ENCODE measurements at places on chromosomes 4 and X.
A peak's percentile ranks its signal among the peaks of the same experiment; 100 is the strongest.

DNA sequence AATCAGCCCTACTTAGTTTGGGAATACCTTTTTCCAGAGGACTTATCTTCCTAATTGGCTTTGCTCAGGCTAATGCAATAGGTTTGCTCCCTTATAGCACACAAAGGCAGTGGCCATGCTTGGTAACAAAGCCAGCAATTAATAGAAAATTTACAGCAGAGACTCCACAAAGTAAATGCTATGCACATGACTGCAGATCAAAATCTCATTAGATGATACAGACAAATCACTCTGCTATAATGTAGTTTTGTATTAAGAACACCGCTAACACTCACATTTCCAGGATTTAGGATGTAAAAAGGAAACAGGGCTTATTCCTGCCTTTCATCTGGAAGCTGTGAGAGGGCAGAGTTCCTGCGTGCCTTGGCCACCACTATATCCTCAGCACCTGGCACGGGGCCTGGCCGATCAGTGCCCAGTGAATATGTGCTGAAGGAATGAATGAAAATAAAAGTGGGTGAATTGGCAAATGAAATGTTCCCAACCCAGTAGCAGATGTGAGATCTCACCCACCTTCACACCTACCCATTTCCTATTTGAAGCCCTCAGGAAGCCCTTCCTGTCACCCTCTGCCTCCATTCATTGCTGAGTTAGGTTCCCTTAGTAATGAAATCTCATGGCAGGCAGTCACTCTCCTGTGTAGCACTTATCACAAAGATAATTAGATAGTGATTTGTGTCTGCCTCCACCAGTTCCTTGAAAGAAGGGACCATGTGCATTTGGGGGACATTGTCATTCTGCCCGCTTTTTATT, 5.1 kb downstream of the SEPTIN6 start:
- no peak for DNase-seq

- no peak for DNase-seq
Observed at GRCh38 chr4:23921447-23921845, 31.6 kb upstream of the PPARGC1A start.

- no peak for DNase-seq
Observed at GRCh38 chr4:83217721-83218522, 66.7 kb downstream of the COQ2 start.

GRCh38 chr4:17009871-17010367, 111.5 kb upstream of the LDB2 start:
- no peak for DNase-seq

GRCh38 chrX:16077811-16078210, 45.6 kb upstream of the GRPR start:
- no peak for DNase-seq

- DNase-seq: no peak
Observed at GRCh38 chr4:57501720-57502119, 391.5 kb upstream of the IGFBP7 start.

- no peak for DNase-seq
Observed at GRCh38 chrX:45751156-45751555, 550.5 kb upstream of the DIPK2B start.

DNA sequence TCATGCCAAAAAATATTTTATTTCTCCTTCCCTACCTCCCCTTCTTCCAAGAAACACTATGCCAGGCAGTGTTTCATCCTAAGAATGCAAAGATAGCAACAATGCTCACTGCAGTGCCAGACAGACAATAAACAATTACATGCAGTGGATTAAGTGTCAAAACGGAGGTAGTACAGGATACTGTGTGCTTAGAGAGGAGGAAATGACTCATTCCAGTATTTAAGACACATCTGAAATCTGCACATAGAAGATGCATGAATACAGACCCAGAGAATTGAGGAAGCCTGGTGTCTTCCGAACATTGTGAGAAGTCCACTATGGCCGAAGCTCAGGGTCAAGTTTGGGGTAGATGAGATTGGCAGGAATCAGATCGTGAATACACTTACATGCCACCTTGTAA, 326.4 kb downstream of the PPP3CA start:
- peak; percentile 77 for DNase-seq

- peak; percentile 47 for DNase-seq
Observed at GRCh38 chr4:47836641-47837093, 1.2 kb downstream of the CORIN start.

GRCh38 chr4:53012738-53013137, 150.6 kb downstream of the RASL11B start:
- DNase-seq: no peak

DNA sequence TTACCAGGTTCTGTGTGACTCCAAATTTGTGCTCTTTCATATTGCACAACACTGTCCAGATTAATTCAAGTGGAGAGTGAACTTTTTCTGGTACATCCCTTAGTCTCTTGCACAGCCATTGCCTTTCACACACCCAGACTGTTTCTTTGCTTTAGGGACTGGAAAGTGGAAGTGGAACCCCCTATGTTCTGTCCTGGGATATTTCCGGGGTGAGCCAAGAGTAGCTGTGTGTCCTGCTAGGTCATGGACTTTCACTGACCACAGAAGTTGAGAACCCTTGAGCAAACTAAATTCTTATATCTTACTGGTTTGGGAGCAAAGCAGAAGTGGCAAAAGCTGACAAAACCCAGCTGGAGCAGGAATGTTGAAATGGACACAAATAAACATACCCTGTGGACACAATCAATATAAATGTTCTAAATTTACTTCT, 10.3 kb upstream of the VSIG4 start:
- no peak for DNase-seq

- DNase-seq: no peak
Observed at GRCh38 chrX:43373032-43373431, 283.1 kb upstream of the MAOA start.

GRCh38 chrX:123871309-123871708, 11.5 kb downstream of the XIAP start:
- DNase-seq: no peak

- no peak for DNase-seq
Observed at GRCh38 chrX:25427873-25428555, 412.2 kb upstream of the ARX start.

GRCh38 chr4:10456595-10457254, 501 bp downstream of the ZNF518B start:
- no peak for DNase-seq

GRCh38 chr4:1155314-1155713, 17.1 kb downstream of the SPON2 start:
- no peak for DNase-seq

DNA sequence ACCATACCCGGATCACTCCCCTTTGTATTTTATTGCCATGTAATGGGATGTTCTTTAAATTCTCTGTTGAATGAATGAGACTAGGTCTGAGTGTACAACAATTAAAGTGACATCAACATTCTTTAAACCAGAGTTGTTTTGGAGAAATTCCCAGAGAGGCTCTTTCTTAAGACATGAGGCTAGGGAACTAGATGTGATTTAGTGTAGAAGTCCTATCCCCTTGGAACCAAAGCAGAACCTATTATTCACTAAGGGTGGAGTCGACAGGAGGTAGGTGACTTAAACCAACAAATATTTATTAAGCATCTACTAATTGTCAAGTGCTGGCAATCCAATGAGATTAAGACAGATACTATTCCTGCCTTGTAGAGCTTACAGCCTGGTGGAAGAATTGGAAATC, 1.7 kb downstream of the EIF1AX start:
- DNase-seq: no peak

DNA sequence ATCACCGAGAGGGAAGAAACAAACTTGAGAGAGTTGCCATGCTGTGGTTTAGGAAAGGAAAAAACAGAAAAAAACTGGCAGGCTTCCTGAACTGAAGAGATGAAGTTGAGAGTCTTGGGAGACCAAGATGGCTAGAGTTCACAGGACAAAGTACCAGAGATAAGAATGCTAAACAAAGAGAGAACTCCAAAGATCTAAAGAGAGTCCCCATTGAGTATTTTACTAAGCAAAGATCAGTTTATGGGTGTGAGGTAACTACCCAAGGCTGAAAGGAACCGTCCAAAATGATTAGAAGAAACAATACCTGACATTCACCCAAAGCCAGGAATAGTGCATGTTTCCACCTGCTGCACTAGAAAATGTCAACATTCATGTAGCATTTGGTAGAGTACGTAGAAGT, 21.8 kb upstream of the COX7B2 start:
- DNase-seq: no peak

DNA sequence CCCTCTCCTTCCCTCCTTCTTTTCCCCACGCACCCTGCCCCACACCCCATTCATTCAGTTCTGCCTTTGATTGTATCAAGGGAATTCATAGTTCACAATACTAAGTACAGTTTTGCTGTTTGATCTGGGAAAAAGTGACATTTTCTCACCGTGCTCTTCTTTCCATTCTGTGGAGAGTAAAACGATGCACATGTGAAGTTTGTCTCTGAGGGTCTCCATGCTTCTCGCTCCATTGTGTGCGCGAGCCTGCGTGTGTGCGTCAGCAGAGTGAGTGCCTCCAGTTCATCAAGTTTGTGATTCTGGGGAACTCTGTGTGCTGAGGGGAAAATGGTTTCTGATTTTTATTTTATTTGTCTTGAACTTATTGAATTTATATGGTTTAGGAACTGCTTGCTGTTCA, 1.9 kb downstream of the STK26 start:
- no peak for DNase-seq

GRCh38 chrX:9486786-9487387, 22.0 kb downstream of the TBL1X start:
- no peak for DNase-seq

- no peak for DNase-seq
Observed at GRCh38 chr4:76726176-76726575, 171.8 kb downstream of the SOWAHB start.

DNA sequence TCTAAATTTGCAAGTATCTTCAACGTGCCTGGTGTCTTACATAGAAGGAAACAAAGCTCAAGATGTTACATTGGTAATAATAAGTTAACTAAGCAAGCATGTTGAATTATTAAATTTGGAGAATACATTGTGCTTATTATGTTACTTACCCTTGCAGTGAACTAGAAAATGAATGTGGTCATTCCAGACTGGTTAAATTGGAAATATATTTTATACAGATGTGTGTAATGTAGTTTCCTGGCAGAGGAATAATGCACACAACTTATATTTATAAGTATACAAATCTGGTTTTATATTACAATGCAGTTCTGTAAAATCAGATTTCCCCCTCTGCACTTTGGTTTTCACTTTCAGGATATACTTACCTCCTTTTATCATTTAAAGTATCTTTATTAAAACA, 159.9 kb upstream of the SLIT2 start:
- DNase-seq: no peak

GRCh38 chr4:106366026-106366425, 2.6 kb downstream of the GIMD1 start:
- no peak for DNase-seq

- DNase-seq: no peak
Observed at GRCh38 chr4:100555611-100556337, 38.0 kb upstream of the EMCN start.

- DNase-seq: peak; percentile 10
Observed at GRCh38 chr4:62644372-62644771, 1444.2 kb downstream of the ADGRL3 start.

GRCh38 chr4:98577956-98578355, 80.5 kb downstream of the TSPAN5 start:
- DNase-seq: no peak

GRCh38 chrX:108070891-108071290, 20.5 kb downstream of the PSMD10 start:
- DNase-seq: peak; percentile 16

DNA sequence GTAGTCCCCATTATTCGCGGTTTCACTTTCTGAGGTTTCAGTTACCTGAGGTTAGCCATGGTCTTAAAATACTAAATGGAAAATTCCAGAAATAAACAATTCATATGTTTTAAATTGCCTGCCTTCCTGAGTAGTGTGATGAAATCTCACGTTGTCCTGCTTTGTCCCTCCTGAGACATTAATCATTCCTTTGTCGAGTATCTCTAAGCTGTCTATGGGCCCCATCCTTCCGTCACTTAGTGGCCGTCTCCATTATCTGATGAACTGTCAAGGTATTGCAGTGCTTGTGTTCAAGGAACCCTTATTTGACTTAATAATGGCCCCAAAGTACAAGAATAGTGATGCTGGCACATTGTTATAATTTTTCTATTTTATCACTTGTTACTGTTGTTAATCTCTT, 94.8 kb downstream of the ADGRL3 start:
- no peak for DNase-seq

DNA sequence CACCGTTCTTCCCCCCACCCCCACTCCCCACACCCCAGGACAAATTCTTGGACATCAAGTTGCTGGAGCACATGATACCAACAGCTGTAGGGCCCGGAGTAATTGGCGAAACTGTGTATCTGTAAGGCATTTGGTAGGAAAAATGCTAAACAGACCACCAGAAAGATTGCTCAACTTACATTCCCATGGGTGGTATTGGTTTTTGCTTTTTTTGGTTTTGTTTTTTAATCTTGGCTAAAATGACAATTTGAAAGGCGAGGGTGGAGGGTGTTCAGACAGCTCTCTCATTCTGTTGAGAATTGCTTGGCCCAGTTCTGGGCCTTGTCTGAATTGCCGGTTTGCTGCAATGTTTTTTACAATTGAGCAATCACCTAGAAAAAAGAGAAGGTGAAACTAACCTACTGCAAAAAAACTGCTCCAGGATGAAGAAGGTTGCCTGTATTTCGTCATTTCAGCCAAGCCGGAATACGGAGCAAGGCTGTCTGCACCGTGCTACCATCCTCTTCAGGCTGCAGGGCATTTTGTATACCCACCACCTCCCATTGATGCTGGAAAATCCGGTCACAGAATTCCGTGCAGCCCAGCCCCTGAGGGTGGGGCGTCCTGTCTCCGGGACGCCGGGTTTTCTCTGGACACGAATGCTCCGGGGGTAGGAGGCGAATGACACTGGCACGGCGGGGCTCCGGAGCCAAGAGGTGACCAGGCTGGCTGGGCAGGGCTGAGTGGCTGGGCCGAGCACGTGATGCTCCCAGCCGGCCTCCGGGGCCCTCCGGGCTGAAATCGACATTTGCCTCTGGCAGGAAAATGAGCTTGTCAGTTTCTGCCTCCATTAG, at the start of gene CLCN4:
TSS of gene CLCN4 (plus strand) at position 777 of the 833 bp plus-strand sequence. CDS start 28,058 bp downstream, outside the sequence.
- no peak for DNase-seq

DNA sequence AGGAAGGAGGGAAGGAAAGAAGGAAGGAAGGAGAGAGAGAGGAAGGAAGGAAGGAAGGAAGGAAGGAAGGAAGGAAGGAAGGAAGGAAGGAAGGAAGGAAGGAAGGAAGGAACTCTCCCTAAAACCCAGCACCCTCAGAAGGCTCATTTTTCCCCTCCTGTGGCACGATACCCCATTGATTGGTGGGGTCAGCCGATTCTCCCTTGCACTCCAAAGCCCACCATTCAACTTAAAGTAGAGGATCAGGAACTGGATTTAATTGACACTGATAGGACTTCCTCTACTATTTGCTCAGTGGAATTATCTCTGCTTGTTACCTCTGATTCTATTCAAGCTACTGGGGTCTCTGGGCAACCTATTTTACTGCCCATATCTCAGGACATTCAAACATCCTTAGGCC, 199.2 kb upstream of the MAOA start:
- no peak for DNase-seq

GRCh38 chrX:30812326-30812725, 76.7 kb downstream of the TAB3 start:
- no peak for DNase-seq

- peak; percentile 27 for DNase-seq
Observed at GRCh38 chr4:27986476-27986875, 1125.8 kb downstream of the STIM2 start.

Measured in COLO829 (cell line).